ENCODE measurements at places on chromosomes 16 and 17.

GRCh38 chr16:56279132-56279531 is 87.8 kb downstream of the GNAO1 start:
- no peak for DNase-seq

- no peak for DNase-seq
These were observed 5.8 kb upstream of the GNA13 start for GRCh38 chr17:65062171-65062915.

- DNase-seq = no peak
These were observed 807.0 kb upstream of the SOX9 start for GRCh38 chr17:71313866-71314265.

- peak; percentile 54 for DNase-seq
These were observed 27.4 kb upstream of the SLC38A10 start for GRCh38 chr17:81322271-81323082.

DNA sequence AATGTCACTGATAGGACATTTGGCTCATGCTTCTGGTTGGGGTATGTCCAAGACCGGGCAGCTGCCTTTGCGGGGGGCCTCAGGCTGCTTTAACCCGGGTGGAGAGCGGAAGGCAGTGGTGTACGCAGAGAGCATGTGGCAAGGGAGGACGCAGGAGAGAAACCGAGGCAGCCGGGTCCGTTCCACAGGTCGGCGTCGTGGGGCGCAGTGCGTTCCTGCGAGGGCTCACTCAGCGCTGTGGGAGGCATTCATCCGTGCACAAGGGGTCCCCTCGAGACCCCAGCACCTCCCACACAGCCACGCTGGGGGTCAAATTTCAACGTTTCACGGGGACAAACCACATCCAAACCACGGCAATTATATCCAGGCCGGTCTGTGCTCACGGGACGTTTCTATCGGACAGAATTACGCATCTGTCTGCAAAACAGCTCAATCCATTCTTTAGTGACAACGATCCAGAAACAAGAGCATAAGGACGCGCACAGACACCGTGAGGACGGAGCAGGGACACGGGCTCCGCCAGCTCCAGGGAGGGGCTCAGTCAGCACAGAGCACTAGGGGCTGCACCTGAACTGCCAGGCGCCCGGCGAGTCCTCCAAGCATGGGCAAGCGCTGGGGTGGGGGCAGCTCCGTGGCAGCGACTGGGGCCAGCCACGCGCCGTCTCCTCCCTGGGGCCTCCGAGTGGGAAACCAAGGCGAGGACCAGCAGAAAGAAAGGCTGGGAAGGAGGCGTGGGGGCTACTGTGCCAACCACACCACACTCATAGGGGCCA is 108.4 kb upstream of the METRNL start:
- no peak for DNase-seq

GRCh38 chr17:2056206-2057174 is 1.6 kb downstream of the HIC1 start:
- peak; percentile 82 for DNase-seq

DNA sequence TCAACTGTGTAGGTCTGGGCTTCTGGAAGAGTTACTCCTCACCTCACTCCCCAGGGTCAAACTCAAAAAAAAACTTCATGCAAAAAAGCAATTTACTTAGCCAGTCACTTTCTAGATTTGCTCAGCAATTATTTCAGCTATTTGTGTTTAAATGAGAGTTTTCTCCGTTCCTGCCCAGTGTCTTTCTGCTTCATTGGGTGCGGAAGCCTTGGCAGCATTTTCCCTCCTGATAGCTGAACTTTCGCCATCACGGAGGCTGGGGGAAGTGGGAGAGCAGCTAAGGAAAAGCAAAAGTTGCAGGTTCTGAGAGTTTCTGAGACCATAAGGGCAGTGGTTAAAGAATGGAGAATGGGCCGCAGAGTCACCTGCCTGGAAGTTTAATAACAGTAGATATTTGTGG is 287.1 kb upstream of the DYNLRB2 start:
- DNase-seq = no peak

- DNase-seq = no peak
These were observed 471.9 kb downstream of the PMP22 start for GRCh38 chr17:14793237-14793636.

- DNase-seq = peak; percentile 68
These were observed at the start of gene TBKBP1 for GRCh38 chr17:47693731-47694580. TSS of gene TBKBP1 (plus strand) at chr17:47694161. CDS start at chr17:47696113, 1,952 bp downstream.

GRCh38 chr16:17866996-17867395 is 396.2 kb upstream of the XYLT1 start:
- no peak for DNase-seq

GRCh38 chr17:8685381-8685780 is 54.9 kb upstream of the MYH10 start:
- no peak for DNase-seq

DNA sequence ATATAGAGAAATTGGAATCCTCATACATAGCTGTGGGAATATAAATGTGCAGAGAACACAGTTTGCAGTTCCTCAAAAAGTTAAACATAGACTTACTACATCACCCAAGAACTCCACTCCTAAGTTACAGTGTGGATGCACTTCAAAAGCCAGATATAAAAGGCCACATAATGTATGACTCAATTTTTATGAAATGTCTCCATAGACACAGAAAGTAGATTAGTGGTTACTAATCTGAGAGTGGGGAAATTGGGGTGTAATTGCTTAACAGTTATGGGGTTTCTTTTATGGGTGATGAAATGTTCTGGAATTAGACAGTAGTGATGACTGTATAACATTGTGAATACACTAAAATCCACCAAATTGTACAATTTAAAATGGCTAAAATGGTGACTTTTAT is 60.9 kb downstream of the CACNG1 start:
- DNase-seq = no peak

- DNase-seq = no peak
These were observed 44.9 kb downstream of the GRIN2A start for GRCh38 chr16:10137341-10137740.

DNA sequence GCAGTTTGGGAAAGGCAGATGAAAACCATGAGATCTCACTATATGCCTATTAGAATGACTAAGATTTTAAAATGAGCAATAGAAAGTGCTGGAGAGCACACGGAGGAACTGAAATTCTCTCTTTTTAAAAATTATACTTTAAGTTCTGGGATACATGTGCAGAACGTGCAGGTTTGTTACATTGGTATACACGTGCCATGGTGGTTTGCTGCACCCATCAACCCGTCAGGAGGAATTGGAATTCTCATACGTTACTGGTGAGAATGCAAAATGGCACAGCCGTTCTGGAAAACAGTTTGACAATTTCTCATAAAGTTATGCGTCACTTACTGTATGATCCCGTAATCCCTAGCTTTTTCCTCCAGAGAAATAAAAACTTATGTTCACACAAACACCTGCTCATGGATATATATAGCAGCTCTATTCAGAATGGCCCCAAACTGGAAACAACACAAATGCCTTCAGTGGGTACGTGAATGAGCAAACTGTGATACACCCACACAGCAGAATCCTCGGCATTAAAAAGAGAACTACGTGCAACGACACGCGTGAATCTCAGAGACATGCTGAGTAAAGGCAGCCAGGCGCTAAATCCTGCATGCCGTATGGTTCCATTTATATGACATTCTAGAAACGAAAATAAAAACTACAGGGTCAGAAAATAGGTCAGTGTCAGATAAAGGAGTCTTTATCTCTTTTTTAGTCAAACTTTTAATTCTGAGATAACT is 11.8 kb downstream of the PIK3R6 start:
- no peak for DNase-seq

DNA sequence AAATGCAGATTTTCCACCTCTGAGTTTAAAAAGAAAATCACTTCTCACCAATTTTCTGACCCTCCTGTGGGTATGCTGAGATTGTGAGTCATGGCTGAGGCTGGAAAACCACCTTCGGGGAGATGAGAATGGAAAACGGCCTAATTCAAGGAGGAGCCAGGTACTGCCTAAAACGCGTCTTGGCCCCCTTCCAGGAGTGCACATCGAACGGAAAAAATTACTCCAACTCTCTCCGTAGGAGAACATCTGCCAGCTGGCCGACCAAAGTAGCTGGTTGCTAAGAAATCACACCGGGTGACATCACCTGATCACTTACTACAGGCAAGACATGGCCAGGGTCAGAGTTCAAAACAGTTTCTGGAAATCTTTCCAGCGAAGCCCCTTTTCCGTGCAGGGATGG is 107.6 kb downstream of the ZNF423 start:
- no peak for DNase-seq

DNA sequence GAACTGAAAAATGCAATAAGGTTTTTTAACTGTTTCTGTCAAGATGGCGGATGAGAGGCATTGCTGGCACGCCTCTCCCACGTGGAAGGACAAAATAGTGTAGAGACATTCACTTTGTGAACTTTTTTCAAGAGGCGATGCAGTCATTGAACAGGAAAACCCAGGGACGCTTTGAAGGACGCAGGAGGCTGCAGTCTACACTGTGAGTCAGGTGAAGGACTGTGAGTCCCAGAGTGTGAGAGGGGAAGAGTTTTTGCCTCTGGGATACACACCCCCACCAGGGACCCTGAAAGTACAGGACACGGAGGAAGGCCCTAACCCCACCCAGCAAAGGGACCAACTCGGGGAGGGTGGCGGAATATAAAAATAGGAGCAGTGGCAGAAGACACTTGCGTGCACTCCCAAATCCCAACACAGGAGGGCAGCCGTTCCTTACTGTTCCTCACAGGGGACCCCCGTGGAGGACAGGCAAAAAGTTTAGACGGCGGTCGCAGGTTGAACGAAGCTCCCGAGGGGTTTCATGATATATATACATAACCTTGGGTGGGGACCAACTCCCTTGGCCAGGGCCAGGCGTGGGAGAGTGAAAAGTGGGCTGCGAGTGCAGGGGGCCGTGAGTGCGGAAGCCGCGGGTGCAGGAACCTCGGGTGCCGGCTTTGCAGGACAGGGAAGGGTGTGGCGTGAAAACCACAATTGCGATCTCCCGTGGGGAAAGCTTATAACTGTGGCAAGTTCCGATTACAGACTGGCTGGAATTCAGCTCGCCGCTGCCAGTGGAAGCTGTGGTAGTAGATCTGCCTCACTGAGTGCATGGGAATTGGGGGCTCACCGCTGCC is 82.0 kb upstream of the ALOX12 start:
- DNase-seq = peak; percentile 20

- no peak for DNase-seq
These were observed 30.3 kb upstream of the ADORA2B start for GRCh38 chr17:15914400-15915170.

- no peak for DNase-seq
These were observed 4.7 kb downstream of the PLEKHG4 start for GRCh38 chr16:67283826-67284555.

- no peak for DNase-seq
These were observed 477.9 kb downstream of the SOX9 start for GRCh38 chr17:72598695-72599094.

DNA sequence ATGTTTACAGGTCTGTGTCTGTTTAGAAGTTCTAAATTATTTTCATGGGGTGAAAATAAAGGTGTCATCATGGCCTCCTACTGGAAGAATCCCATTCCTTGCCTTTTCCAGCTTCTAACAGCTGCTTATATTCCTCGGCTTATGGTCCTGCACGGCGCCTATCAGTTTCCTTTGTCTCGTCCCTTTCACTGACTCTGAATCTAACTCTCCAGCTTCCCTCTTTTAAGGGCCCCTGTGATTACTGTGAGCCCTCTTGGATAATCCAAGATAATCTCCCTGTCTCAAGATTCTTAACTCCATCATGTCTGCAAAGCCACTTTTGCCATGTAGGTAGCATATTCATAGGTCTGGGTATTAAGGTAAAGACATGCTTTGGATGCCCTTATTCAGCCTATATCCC is 441.0 kb upstream of the ERCC4 start:
- DNase-seq = no peak

GRCh38 chr17:60455378-60455777 is 33.1 kb downstream of the CHCT1 start:
- DNase-seq = no peak

DNA sequence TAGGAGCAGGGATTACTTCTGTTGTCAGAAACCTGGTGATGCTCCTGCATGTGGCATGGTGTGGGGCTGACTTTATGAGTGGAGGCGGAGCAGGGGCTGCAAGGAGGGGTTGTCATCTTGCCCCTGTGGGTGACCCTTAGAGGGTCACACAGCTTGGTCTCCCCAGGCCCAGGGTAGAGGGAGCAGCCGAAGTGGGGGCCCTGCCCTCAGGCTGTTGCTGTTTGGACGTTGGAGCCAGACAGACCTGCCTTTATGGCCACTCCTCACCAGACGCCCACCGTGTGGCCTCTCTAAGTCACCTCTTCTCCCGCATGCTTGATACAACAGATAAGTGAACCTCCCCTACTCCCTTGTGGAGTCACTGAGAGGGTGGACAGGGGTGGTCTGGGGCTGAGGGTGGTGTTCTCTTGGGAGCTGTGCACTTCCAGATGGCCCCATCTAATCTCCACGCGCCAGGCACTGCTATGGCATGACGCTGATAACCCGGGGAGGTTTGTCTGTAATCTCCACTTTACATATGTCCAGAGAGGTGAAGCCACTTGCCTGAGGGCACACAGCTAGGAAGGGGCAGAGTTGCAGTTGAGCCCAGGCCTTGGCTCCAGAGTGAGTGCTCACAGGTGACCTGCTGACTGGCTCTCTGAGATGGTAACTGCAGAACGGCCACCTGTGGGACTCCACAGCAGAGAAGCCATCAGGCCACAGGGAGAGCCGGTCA is 10.0 kb downstream of the MAP2K3 start:
- DNase-seq = no peak

DNA sequence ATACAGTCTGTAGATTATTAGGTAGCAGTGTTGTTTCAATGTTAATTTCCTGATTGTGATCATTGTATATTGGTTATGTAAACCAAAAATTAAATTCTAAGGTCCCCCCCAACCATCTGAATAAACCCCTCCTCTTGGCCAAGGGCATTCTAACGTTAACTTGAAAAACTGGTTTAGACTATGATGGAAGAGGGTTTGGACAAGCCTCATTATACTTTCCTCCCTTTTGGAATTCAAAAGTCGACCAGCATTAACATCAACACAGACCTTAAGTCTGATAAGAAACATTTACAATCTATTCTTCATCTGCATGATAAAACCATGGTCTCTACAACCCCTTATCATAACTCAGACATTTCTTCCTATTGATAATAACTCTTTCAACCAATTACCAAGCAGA is 20.6 kb upstream of the KIFC3 start:
- DNase-seq = peak; percentile 28

- no peak for DNase-seq
These were observed 12.4 kb downstream of the CSF3 start for GRCh38 chr17:40027614-40028012.

DNA sequence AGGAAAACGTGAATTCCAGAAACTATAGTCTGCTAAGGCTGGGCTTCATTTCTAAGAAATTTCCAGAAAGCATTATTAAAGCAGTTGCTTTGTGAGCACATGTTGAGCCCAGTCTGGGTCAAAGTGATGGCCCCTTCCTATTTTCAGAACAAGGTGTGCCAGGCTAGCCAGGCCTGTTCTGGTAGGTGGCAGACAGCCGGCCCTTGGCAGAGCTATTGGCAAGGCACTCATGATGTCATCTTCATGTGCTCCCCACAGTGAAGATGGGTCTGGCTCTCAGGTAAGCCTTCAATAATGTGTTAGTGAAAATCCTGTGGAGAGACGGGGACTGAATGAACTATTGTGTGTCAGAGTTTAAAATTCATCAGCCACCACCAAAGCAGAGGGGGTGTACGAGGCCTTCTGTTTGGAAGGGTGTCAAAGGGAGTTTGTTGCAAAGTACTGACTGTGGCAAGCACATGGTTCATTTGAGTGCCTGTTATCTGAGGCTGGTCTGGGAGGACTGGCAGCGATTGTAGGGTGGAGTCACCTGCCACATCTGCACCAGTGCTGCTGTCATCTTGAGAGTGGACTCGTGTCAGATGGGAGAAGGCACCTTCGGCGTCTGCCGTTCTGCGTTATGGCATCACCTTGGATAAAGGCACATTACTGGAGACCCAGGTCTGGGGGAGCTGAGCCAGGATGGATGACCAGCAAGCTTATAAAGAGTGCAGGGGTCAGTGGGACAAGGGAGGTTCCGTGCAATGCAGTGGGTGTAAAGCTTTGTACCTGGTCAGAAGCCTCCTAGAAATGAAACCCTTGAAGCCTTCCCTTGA is 43.4 kb downstream of the KSR1 start:
- DNase-seq = no peak

Measured in DMS53 (cell line).